Right lung (tissue), 10 donors: ENCODE measurements at places on chromosomes 11 and 22. TPM values are rescaled to one million over a fixed set of nuclear protein-coding genes. Genes with fewer than 3 reads are reported as not detected.

The CATSPERZ gene
- 0.28 TPM for polyA plus RNA-seq

The KREMEN1 gene
- 25.1 TPM for polyA plus RNA-seq

The SLC2A11 gene
- polyA plus RNA-seq: 19.8 TPM

The GAL3ST1 gene
- polyA plus RNA-seq: 10.7 TPM

The FADS2 gene
- 74.9 TPM for polyA plus RNA-seq

The RFPL1 gene
- not detected for polyA plus RNA-seq

The C11orf86 gene
- polyA plus RNA-seq: not detected

- no peak for DNase-seq
These were observed 163.9 kb downstream of the ADAMTS15 start for GRCh38 chr11:130612291-130612851.

DNA sequence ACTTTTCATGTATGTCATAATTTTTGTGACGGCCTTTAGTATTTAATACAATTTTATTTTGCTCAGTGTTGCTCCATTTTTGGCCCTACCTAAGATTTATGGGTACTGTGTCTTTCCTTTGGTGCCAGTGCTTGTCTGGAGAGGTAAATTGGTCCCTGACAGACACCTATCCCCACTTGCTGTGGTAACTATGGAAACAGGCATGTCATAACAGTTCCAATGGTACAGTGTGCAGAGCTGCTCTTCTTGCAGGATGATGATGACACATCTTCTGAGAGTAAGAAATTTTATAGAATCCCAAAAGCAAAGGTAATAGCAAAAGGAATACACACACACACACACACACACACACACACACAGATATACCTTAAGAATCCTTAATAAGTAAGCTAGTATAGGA is 118.5 kb downstream of the ELP4 start:
- no peak for DNase-seq

DNA sequence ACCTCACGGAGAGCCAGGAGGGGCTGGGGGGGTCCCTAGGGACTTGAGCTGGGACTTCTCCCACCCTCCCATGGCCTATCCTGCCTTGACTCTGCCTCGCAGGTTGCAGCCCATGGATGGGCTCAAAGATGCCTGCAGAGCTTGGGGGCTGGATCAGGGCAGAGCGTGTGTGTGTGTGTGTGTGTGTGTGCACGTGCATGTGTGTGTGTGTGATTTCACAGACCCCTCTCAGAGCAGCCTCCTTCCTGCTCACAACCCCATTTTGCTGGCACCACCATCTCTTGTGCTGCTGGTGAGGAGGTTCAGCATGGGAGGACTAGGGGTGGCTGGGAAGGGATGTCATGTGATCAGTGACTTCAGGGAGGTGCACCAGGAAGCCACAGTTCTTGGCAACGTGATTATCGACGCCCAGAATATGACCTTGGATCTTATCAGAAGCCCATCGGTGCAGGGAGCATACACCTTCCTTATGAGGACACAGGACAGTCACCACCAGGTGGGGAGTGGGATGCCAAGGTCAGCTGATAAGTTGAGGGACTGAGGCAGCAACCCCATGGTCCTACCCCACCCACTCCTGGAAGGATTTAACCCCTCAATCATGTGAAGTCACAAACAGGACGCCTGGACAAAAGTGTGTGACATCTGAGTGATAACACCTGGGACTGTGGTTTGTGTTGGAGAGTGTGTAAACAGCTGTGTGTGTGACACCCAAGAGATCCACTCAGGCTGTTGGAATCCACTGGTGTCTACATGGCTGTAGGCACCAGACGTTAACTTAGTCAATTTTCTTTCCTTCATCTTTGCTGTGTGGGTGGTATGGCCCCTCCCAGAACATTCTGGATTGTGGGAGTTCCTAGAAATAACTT is 1.8 kb upstream of the NAALADL1 start:
- no peak for DNase-seq

GRCh38 chr11:129191649-129192048 is 476 bp downstream of the ARHGAP32 start:
- DNase-seq: peak; percentile 28

- no peak for DNase-seq
These were observed 45.4 kb upstream of the ATXN10 start for GRCh38 chr22:45626198-45626651.

- no peak for DNase-seq
These were observed 37.1 kb downstream of the NUCB2 start for GRCh38 chr11:17313349-17314231.

DNA sequence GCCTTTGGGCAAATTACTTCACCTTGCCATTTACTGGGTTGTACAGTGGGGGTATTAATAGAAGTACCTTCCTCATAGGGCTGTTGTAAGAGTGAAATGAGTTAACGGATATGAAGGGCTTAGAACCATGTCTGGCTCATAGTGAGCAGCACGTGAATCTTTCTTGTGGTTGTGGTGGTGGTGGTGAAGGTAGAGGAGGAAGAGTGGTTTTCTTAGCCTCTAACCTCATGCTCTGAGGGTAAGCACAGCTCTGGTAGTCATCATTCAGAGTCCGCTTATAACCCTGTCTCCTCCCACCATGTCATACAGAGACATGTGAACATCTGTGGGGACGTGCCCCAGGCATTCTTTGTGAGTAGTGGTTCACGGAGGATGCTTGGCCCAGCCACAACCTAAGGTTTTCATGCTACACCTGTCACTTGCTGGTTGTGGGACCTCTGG is 43.6 kb downstream of the TEAD1 start:
- DNase-seq: no peak
